Endodermal cell (in vitro differentiated cells): ENCODE measurements at places on chromosomes 3 and 15. TPM values are rescaled to one million over a fixed set of nuclear protein-coding genes. Genes with fewer than 3 reads are reported as not detected.
A peak's percentile ranks its signal among the peaks of the same experiment; 100 is the strongest.

Gene DLL4
- 0.34 to 4.8 TPM (median 0.64 TPM) in 3 replicates for total RNA-seq

DNA sequence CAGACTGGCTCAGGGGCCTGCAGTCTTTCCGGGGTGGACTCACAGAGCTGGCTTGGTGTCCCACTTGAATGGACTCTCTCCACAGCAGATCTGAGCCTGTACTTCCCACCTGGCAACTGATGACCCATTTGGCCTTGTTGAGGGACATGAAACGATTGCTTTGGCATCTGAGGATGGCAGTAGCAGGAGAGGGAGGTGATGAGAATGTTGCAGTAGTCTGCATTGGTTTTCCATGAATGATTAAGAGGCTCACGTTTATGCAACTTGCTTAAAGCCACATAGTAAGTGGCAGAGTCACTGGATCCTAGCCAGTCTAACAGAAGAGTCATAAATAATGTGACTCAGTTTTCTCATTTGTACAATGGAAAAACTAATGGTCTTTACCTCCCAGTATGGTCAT lies 21.9 kb downstream of the IL20RB start:
- no peak for DNase-seq

GRCh38 chr15:54277834-54278233 lies 299.6 kb downstream of the UNC13C start:
- no peak for DNase-seq

DNA sequence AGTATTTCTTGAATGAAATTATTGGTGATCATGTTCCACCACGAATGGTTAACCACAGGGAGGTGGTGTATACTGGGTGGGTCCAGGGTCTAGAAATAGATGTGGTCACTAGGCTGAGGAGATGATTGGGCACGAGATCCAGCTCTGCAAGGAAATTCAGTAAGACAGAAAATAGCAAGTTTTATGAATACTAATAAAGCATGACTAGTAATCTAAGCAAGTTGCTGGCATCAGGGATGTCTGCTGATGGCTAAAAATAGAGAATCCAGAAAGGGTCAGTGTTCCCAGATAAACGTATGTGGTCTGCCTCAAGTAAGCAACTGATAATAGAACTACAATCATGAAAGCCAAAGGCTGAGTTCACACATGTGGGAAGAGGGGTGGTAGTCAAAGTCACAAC lies 108.3 kb upstream of the FRMD4B start:
- no peak for DNase-seq

GRCh38 chr3:180264479-180264878 lies 227.7 kb upstream of the PEX5L start:
- no peak for DNase-seq

Gene GNB5
- total RNA-seq, result 16.4 and 19.1 TPM in 2 replicates

- no peak for DNase-seq
Measured at GRCh38 chr3:16906682-16907081, 21.9 kb downstream of the PLCL2 start.

GRCh38 chr3:14757153-14757700 lies 61.5 kb upstream of the FGD5 start:
- peak; percentile 45 for DNase-seq

GRCh38 chr3:168251371-168251770 lies 155.6 kb upstream of the GOLIM4 start:
- DNase-seq, result no peak

DNA sequence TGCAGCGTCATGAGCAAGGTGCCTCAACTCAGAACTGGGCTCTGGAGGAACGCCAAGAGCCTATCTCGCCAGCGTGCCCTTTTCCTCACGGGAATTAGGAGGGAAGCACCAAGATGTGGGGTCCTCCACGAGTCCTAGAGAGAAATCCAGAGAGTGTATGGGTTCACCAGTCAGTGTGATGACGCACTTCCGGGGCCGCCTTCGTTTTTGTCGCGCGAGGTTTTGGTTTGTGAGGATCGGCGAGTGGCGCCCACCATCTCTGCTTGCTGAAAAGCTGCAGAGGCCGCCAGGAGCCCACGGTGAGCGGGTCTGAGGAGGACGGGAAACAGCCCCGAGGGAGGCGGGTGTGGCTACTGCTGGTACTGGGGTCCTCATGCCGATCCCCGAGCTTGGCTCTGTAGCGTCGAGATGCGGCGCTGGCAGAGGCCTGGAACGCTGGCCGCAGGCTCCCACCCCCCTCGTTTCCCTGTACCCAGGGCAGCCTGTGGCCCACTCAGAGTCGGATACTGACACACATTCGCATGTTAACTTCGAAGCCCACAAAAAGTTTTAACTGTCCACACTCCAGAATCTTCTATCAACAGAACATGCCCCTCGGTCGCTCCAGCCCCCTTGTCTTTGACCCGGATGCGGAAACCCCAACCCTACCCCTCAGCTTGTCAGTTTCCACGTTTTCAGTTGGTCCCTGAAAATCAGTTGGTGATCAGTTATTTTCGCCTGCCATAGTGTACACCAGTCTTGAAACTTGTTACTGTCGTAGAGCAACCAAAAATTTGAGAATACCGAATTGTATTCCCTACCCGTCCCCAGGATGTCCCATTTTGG lies 30.4 kb downstream of the ZNF662 start:
- DNase-seq, result no peak
